Activated naive CD8-positive, alpha-beta T cell treated with anti-CD3 and anti-CD28 coated beads for 36 hours (primary cell): ENCODE measurements at places on chromosomes 2 and 18.

DNA sequence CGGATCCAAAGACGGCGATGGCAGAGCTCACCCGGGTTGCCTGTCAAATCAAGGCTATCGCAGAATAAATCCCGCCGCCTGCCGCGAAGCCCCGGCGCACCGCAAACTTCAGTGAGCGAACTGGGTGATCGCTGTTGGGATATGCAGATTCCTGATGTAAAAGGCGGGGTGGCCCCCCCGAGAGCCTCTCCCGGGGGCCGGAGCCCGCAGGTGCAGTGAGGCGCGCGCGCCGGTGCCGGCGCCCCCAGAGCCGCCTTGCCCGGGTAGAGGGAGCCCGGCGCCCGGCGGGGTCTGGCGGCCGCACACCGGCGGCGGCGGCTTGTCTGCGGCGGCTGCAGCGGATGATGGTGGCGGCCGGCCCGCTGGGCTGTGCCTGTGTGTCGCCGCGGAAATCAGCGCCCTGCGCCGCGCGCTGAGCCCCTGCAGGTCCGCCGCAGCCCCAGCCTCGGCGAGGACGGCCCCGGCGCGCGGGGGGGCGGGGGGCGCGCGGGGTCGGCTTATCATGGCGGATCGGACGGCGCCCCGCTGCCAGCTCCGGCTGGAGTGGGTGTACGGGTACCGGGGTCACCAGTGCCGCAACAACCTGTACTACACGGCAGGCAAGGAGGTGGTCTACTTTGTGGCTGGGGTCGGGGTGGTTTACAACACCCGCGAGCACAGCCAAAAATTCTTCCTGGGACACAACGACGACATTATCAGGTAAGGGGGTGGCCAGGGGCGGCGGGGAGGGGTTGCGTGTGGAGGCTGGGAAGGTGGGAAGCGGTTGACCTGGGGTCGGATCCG, 1.3 kb downstream of the EML6 start:
- H3K36me3 ChIP-seq = no peaks in the 10 kb centered on the region
- H3K4me1 ChIP-seq = peaks cover 29% of the 10 kb centered on the region

GRCh38 chr2:238281826-238282480, 6.5 kb downstream of the PER2 start:
- H3K27ac ChIP-seq = no peak overlapping the region
- H3K36me3 ChIP-seq = peaks cover 2% of the 10 kb centered on the region
- no peak for DNase-seq

DNA sequence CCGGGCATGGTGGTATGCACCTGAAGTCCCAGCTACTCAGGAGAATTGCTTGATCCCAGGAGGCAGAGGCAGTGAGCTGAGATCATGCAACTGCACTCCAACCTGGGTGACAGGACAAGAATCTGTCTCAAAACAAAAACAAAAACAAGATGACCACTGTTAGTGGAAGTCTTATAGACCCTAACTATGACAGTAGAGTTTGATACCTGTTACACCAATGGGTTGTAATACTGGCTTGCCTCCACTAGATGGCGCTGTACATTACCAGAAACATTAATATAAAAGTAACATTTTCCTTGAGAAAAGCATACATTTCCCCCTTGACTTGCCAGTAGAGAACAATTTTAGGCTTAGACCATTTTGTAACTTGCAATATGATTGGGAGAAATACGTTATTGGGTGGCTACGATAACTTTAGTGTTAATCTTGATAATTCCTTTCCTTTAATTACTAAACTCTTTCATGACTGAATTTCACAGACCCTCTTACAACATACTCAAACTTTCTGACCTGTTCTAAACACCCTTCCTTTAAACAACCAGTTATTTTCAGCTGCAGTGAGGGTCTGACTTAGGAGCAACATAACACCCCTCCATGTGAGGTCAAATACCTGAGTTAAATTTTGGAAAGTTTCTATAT, 19.5 kb downstream of the SLC25A52 start:
- H3K27ac ChIP-seq = no peak overlapping the region
- DNase-seq = peak; percentile 6
- H3K4me1 ChIP-seq = no peaks in the 10 kb centered on the region
- no peaks in the 10 kb centered on the region for H3K36me3 ChIP-seq

DNA sequence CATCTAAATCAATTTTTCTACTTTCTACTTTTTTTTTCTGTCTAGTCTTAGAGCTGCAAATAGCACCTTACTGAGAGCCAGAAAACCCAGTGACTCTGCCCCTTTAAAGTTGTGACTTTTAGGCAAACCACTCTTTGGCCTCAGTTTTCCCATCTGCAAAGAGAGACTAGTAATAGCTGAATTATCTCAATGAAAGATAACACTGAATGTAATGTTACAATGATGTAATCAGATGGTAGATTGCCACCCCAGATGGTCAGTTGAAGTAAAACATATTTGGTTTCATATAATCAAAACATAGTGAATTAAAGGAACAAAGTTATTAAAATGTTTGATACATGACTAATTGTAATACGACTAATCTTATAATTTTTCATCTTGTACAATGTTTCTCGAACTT, 5.0 kb upstream of the APCDD1 start:
- H3K27ac ChIP-seq = no peak overlapping the region
- no peak for DNase-seq
- no peak overlapping the region for H3K4me3 ChIP-seq
- H3K4me1 ChIP-seq = no peaks in the 10 kb centered on the region

GRCh38 chr2:64996871-64997307, 7.7 kb downstream of the SLC1A4 start:
- peaks cover 25% of the 10 kb centered on the region for H3K36me3 ChIP-seq
- peaks cover 5% of the 10 kb centered on the region for H3K27me3 ChIP-seq
